ENCODE measurements at places on chromosomes 1 and 21.

DNA sequence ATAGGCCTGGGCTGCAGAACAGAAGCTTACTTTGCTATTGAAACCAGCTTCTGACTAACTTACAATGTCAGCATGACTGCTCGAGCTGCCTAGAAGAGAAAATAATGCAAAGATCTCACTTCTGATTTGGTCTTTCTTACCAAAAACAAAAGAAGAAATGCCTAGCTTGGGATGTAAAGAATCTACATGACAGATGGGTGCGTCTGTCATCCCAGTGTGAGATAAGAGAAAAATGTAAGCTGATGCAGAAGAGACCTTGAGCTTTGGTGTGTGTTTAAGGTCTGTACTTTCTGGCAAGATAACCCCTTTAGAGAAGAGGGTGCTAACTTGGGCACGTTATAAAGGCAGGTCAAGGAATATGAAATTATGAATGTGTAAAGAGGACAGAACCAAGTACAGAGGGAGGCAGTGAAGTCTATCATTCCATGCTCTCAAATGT is 3.6 kb downstream of the FAM20B start:
- H3K27ac ChIP-seq: no peak overlapping the region
- H3K36me3 ChIP-seq: no peaks in the 10 kb centered on the region
- peaks cover 40% of the 10 kb centered on the region for H3K4me1 ChIP-seq
- H3K27me3 ChIP-seq: no peaks in the 10 kb centered on the region

DNA sequence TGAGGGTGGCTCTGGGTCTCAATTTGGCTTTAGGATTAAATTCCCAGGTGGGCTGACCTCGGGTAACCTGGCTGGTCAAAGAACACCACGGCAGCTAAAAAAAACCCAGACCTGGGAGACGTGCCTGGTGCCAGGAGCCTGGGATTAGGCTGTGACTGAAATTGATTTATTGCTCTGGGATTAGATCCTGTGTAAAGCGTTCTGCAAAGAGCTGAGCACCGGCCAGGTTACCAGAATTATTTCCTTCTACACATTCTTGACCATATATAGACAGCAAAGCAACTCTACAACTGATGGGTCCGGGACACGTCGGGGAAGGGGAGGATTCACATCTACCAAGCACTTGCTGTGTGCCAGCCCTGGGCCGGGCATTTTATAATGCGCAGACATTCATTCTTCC is 45.2 kb downstream of the TMCO4 start:
- H3K4me3 ChIP-seq: no peak overlapping the region
- no peaks in the 10 kb centered on the region for H3K27me3 ChIP-seq
- H3K27ac ChIP-seq: no peak overlapping the region
- DNase-seq: no peak
- no peaks in the 10 kb centered on the region for H3K36me3 ChIP-seq

DNA sequence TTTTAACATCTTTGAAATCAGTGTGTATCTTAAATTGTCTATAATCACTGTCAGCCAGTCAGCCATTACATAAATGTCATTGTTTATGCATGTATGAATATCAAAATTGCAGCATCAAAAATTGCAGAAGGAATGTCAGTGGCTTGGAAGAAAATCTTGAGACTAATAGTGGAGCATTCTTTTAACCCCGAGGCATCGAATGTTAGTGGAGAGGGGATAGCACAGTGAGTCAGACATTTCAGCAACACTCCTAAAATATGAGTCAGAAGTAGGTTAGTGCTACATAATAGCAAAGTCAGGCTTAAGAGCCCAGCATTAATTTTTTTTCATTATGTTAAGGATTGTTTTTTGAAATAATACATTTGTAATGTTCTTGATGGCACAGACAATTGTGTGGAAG is 45.5 kb downstream of the SNRPE start:
- no peaks in the 10 kb centered on the region for H3K27me3 ChIP-seq
- no peak overlapping the region for H3K27ac ChIP-seq
- H3K36me3 ChIP-seq: no peaks in the 10 kb centered on the region
- H3K4me1 ChIP-seq: no peaks in the 10 kb centered on the region

GRCh38 chr21:43958364-43959158 is 53.5 kb upstream of the TRAPPC10 start:
- no peak overlapping the region for H3K27ac ChIP-seq
- no peaks in the 10 kb centered on the region for H3K36me3 ChIP-seq
- H3K27me3 ChIP-seq: no peaks in the 10 kb centered on the region
